ENCODE measurements at places on chromosomes 3 and 15.

DNA sequence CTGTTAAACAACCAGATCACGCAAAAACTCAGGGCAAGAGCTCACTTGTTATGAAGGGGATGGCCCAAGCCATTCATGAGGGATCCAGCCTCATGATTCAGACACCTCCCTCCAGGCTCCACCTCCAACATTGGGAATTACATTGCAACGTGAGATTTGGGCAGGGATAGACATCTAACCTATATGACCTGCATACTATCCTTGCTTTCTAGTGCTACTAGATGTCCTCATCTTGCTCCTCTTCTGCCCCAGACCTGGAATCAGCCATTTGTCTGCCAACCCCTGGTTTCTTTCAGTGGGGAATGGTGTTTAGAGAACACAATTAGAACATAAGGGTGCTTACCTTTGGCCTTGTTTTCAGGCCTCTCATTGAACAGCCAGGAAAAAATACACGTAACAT is 63.2 kb downstream of the RPN1 start:
- peaks cover 9% of the 10 kb centered on the region for H3K4me1 ChIP-seq
- no peak overlapping the region for H3K27ac ChIP-seq
- H3K36me3 ChIP-seq: no peaks in the 10 kb centered on the region
- peaks cover 5% of the 10 kb centered on the region for H3K27me3 ChIP-seq
- DNase-seq: no peak

DNA sequence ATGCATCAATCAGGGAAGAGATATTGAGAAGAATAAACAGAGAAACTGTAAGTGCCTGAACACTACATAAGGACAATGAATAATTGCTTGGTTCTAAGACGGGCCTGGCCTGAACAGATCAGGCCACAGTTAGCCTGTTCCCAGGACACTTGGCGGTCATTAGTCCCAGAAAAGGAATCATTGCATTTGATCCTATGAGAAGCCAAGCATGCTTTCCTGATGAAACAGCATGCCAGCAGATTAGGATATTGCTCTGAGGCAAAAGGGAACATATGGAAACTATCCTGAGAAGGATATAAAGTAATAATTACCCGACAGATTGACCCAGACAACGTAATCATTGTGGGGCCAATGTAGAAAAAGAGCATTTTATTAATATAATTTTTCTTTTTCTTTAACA is 51.9 kb downstream of the STRIT1 start:
- no peak overlapping the region for H3K4me3 ChIP-seq
- no peak for DNase-seq
- H3K4me1 ChIP-seq: peaks cover 2% of the 10 kb centered on the region

DNA sequence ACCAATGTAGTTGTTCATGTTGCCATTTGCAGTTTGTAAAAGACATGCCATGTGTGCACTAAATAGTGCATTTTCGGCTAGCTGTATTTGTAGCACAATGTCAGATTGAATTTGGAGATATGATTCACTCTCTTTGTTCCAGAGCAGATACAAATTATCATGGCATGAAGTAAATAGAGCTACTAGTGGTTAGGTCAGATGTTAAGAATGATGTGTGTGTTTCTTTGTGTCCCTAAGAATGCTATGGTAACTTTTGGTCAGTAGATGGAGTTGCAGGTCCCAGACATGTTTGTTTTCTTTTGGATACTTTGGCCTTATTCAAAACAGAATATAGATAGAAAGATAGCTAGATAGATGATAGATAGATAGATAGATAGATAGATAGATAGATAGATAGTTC is 595.8 kb downstream of the NLGN1 start:
- H3K4me1 ChIP-seq: no peaks in the 10 kb centered on the region
- DNase-seq: no peak
- no peaks in the 10 kb centered on the region for H3K27me3 ChIP-seq
- H3K27ac ChIP-seq: no peak overlapping the region
- H3K4me3 ChIP-seq: no peak overlapping the region

- no peaks in the 10 kb centered on the region for H3K36me3 ChIP-seq
- DNase-seq: no peak
- no peaks in the 10 kb centered on the region for H3K4me1 ChIP-seq
- no peak overlapping the region for H3K4me3 ChIP-seq
- H3K27ac ChIP-seq: no peak overlapping the region
Measured at GRCh38 chr3:98460220-98460619, 2.8 kb upstream of the OR5K1 start.

- no peaks in the 10 kb centered on the region for H3K36me3 ChIP-seq
- no peaks in the 10 kb centered on the region for H3K4me1 ChIP-seq
- DNase-seq: no peak
- no peak overlapping the region for H3K4me3 ChIP-seq
- H3K27ac ChIP-seq: no peak overlapping the region
Measured at GRCh38 chr3:149390294-149390693, 12.8 kb upstream of the TM4SF1 start.

GRCh38 chr15:87896936-87897335 is 359.6 kb downstream of the NTRK3 start:
- no peaks in the 10 kb centered on the region for H3K36me3 ChIP-seq
- no peak overlapping the region for H3K4me3 ChIP-seq
- no peak for DNase-seq

- H3K4me3 ChIP-seq: no peak overlapping the region
- no peak for DNase-seq
- H3K27me3 ChIP-seq: peaks cover 13% of the 10 kb centered on the region
Measured at GRCh38 chr15:101441696-101442095, 47.8 kb downstream of the PCSK6 start.

DNA sequence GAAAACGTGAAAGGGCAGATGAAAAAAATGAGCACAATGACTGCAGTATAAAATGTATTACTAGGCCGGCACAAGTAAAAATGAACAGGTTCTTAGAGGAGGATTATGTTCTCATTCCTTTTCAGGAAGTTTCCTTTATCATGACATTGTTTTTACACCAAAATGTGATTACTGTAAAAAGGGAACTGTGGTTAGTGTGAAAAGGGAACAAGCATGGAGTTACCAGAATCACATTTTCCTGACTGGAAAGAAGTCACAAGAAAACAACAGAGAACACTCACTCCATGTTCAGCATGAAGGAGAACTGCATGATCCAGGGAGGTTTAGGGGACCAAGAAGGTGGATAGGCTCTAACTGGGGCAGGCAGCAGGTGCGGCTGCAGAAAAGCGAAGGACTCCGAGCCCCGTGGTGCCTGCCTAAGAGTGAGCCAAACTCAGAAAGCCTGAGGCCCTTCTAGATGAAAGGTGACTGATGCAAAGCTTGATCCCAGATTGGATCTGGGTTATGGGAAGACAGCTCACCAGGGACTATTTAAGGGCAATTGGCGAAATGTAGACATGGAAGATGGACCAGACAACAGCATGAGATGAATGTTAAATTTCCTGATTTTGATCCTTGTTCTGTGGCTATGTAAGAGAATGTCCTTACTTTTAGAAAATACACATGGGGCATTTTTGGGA is 77.3 kb downstream of the CCR1 start:
- no peak overlapping the region for H3K4me3 ChIP-seq
- H3K36me3 ChIP-seq: no peaks in the 10 kb centered on the region
- DNase-seq: no peak
- peaks cover 12% of the 10 kb centered on the region for H3K4me1 ChIP-seq
- H3K27ac ChIP-seq: no peak overlapping the region
- H3K27me3 ChIP-seq: no peaks in the 10 kb centered on the region

- no peak overlapping the region for H3K27ac ChIP-seq
- peaks cover 13% of the 10 kb centered on the region for H3K4me1 ChIP-seq
- no peaks in the 10 kb centered on the region for H3K27me3 ChIP-seq
- no peak for DNase-seq
- peaks cover 2% of the 10 kb centered on the region for H3K36me3 ChIP-seq
- H3K4me3 ChIP-seq: no peak overlapping the region
Measured at GRCh38 chr3:188819939-188820338, 351.8 kb upstream of the TPRG1 start.

GRCh38 chr15:70875001-70875782 is 17.0 kb downstream of the THAP10 start:
- H3K27me3 ChIP-seq: peaks cover 54% of the 10 kb centered on the region
- no peak for DNase-seq
- H3K4me1 ChIP-seq: no peaks in the 10 kb centered on the region
- no peak overlapping the region for H3K4me3 ChIP-seq
- H3K27ac ChIP-seq: no peak overlapping the region

- no peaks in the 10 kb centered on the region for H3K36me3 ChIP-seq
- H3K27ac ChIP-seq: no peak overlapping the region
- no peaks in the 10 kb centered on the region for H3K4me1 ChIP-seq
- no peak for DNase-seq
- no peaks in the 10 kb centered on the region for H3K27me3 ChIP-seq
- H3K4me3 ChIP-seq: no peak overlapping the region
Measured at GRCh38 chr15:93523481-93523880, 434.5 kb upstream of the RGMA start.

- no peak overlapping the region for H3K27ac ChIP-seq
- peaks cover 24% of the 10 kb centered on the region for H3K36me3 ChIP-seq
- H3K4me3 ChIP-seq: no peak overlapping the region
- H3K27me3 ChIP-seq: no peaks in the 10 kb centered on the region
- no peak for DNase-seq
Measured at GRCh38 chr3:179591313-179591712, 13.1 kb downstream of the MRPL47 start.

- H3K36me3 ChIP-seq: no peaks in the 10 kb centered on the region
- H3K4me3 ChIP-seq: no peak overlapping the region
- H3K27me3 ChIP-seq: no peaks in the 10 kb centered on the region
- H3K4me1 ChIP-seq: no peaks in the 10 kb centered on the region
- no peak for DNase-seq
Measured at GRCh38 chr15:28023933-28024888, 74.9 kb downstream of the OCA2 start.

GRCh38 chr3:118165413-118165812 is 869.2 kb downstream of the IGSF11 start:
- no peak overlapping the region for H3K4me3 ChIP-seq
- no peak for DNase-seq
- no peak overlapping the region for H3K27ac ChIP-seq
- no peaks in the 10 kb centered on the region for H3K36me3 ChIP-seq
- H3K27me3 ChIP-seq: no peaks in the 10 kb centered on the region
- no peaks in the 10 kb centered on the region for H3K4me1 ChIP-seq

GRCh38 chr15:29935296-29936004 is 113.2 kb upstream of the TJP1 start:
- no peak overlapping the region for H3K27ac ChIP-seq
- H3K27me3 ChIP-seq: peaks cover 4% of the 10 kb centered on the region
- no peak for DNase-seq
- no peaks in the 10 kb centered on the region for H3K4me1 ChIP-seq

DNA sequence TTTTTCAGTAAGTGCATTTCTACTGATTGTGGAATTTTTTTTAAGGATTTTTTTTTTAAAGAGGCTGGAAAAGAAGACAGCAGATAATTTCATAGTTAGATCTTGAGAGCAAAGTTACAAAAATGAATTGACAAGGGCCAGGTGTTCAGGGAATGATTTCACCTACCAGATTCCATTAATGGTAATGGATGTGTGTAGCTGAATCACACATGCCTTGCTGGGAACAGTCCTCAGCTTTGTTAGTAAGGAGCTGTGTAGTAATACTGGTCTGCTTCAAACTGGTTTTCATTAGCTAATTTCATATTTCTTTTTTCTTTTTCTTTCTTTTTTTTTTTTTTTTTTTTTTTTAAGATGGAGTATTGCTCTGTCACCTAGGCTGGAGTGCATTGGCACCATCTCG is 16.0 kb downstream of the NR1D2 start:
- peaks cover 14% of the 10 kb centered on the region for H3K4me1 ChIP-seq
- peaks cover 20% of the 10 kb centered on the region for H3K36me3 ChIP-seq

DNA sequence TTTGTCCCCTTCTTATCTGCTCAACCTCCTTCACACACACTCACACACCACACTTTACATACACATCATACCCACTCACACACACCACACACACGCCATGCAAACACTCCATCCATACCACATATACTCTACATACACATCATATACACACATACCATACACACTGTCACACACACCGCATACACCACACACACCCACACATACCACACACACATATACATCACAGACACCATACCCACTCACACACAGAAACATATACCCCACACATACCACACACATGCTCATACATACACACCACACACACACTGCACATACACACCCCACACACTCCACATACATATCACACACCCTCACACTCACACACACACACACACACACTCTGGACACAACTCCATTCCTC is 54.3 kb upstream of the ACP3 start:
- no peaks in the 10 kb centered on the region for H3K4me1 ChIP-seq
- H3K27me3 ChIP-seq: peaks cover 9% of the 10 kb centered on the region
- no peak for DNase-seq
- no peak overlapping the region for H3K27ac ChIP-seq

- H3K27me3 ChIP-seq: no peaks in the 10 kb centered on the region
- H3K4me1 ChIP-seq: no peaks in the 10 kb centered on the region
- no peaks in the 10 kb centered on the region for H3K36me3 ChIP-seq
- H3K4me3 ChIP-seq: no peak overlapping the region
Measured at GRCh38 chr3:7393944-7394605, 533.2 kb downstream of the GRM7 start.

GRCh38 chr15:89680282-89680873 is 1.2 kb upstream of the PLIN1 start:
- H3K27me3 ChIP-seq: peaks cover 5% of the 10 kb centered on the region
- peaks cover 4% of the 10 kb centered on the region for H3K36me3 ChIP-seq

GRCh38 chr3:16759227-16759903 is 125.4 kb upstream of the PLCL2 start:
- no peak for DNase-seq
- no peak overlapping the region for H3K27ac ChIP-seq
- peaks cover 2% of the 10 kb centered on the region for H3K4me1 ChIP-seq
- H3K27me3 ChIP-seq: peaks cover 4% of the 10 kb centered on the region
- H3K36me3 ChIP-seq: no peaks in the 10 kb centered on the region
- H3K4me3 ChIP-seq: no peak overlapping the region

DNA sequence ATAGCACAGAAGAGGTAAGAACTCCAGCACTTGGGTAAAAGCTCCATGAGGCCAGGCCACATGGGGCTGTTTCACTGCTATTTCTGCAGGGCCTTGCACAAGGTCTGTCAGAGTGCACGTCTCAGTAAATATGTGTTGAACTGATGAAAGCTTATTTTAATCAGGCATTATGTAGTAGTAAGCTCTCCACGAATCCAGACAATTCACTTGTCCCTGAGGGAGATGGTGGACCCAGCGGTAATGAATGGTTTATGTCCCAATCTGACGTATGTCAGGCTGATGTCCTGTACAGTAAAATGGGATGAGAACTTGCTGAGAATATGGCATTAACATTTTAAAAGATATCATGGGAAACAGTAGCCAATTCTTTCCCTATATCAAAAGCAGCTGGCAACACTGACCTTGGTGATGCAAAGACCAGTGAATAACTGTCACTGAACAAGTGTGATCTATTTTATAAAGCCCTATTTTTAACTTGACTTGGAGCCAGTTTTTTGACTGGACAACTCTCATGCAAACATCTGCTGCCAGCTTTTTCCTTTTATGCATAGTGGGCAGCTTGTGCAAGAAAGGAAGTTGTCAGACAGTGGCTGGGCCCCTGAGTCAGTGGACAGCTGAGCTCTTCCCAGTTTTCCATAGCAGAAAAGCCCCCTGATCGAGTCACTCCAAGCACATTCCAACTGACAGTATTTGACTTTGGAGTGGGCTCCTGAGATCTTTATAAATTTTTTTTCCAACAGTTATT is 519.8 kb upstream of the MDFIC2 start:
- H3K4me3 ChIP-seq: no peak overlapping the region
- H3K27me3 ChIP-seq: peaks cover 6% of the 10 kb centered on the region
- DNase-seq: no peak
- H3K4me1 ChIP-seq: no peaks in the 10 kb centered on the region
- no peaks in the 10 kb centered on the region for H3K36me3 ChIP-seq
- no peak overlapping the region for H3K27ac ChIP-seq

GRCh38 chr15:68592544-68592943 is 13.8 kb downstream of the CORO2B start:
- no peak overlapping the region for H3K27ac ChIP-seq
- no peaks in the 10 kb centered on the region for H3K27me3 ChIP-seq
- no peaks in the 10 kb centered on the region for H3K36me3 ChIP-seq
